ENCODE measurements at places on chromosomes 1 and 21.

GRCh38 chr1:26794391-26794790, 6.6 kb downstream of the PIGV start:
- DNase-seq: no peak

GRCh38 chr1:177525176-177525575, 354.4 kb downstream of the BRINP2 start:
- no peak for DNase-seq

- DNase-seq: no peak
Measured at GRCh38 chr1:52186449-52186848, 44.6 kb downstream of the ZFYVE9 start.

- no peak for DNase-seq
Measured at GRCh38 chr1:167225920-167226319, 5.2 kb downstream of the POU2F1 start.

DNA sequence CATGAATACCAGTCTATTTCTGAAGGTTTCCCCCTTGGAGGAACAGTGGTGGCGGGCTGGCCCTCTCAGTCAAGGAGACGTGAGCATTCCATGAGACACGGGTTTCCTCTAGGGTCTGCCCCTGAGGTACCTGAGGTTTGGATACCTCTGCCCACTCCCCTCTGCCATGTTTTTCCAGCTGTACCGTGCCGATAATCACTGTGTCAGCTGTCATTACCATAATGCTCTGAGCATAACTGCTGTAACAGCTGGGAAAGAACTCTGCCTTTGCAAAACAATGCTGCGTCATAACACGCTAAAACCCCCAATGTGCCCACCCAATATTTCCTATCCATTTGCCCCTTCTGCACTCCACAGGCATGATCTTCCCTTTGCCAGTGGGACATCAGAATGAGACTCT, 425.1 kb downstream of the KIF26B start:
- no peak for DNase-seq

- no peak for DNase-seq
Measured at GRCh38 chr1:240351690-240352089, 260.0 kb downstream of the FMN2 start.

- no peak for DNase-seq
Measured at GRCh38 chr1:202932476-202932875, 5.4 kb upstream of the KLHL12 start.

DNA sequence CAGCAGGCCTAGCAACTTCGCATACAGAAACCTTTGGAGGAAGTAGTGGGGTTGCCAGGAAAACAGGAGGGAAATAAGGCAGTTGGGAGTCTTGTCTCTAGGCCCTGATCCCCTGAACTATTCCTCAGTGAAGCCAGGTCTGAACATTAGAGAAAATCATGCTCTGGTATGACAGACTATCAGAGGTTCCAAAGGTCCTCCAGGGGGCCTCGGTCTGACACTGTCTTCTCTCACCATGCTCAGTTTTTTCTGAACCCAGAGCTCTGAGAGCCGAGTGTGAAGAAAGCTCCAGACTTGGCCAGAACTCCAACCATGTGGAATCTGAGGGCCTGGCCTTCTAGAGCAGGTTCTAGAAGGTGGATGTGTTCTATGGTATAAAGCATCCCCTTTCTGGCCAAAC, 4.0 kb downstream of the TOMM40L start:
- no peak for DNase-seq

DNA sequence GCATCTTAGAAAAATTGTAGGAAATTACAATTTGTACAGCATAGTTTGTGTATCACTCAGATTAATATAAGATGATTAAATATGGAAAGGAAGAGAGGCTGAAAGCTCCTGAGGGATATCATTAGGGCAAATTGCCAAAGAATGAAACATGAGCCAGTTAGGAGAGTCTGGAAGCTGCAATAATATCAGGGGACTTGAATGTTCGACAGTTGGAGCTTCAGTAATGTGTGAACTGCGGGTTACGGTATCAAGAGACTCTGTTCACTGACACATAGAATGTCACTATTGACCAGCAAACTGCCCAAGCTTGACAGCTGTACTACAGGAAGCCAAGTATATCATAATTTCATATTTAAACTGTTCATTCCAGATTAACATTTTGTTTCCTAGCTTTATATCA, 157.2 kb downstream of the DENND1B start:
- no peak for DNase-seq

- no peak for DNase-seq
Measured at GRCh38 chr1:61079898-61080336, 2.4 kb upstream of the NFIA start.

GRCh38 chr1:77407738-77408375, 126.0 kb downstream of the AK5 start:
- DNase-seq: no peak

DNA sequence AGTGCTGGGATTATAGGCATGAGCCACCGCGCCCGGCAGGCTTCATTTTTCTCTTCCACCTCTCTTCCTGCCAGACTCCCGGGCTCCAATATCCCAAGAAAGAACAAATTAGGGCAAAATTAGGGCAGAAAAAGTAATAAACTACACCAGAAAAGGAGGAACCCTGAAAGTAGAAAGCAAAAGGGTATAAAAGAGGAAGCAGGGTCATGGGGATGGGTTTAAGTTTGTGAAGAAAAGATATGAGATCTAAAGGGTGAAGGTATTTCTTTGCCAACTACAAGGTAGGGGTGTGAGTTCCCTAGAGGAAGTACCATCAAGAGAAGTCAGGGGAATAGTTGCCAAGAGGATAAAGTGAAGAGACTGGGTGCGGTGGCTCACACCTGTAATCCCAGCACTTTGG, 9.9 kb downstream of the PTPN22 start:
- no peak for DNase-seq

GRCh38 chr1:206933333-206933945, 11.7 kb upstream of the FCMR start:
- peak; percentile 25 for DNase-seq

DNA sequence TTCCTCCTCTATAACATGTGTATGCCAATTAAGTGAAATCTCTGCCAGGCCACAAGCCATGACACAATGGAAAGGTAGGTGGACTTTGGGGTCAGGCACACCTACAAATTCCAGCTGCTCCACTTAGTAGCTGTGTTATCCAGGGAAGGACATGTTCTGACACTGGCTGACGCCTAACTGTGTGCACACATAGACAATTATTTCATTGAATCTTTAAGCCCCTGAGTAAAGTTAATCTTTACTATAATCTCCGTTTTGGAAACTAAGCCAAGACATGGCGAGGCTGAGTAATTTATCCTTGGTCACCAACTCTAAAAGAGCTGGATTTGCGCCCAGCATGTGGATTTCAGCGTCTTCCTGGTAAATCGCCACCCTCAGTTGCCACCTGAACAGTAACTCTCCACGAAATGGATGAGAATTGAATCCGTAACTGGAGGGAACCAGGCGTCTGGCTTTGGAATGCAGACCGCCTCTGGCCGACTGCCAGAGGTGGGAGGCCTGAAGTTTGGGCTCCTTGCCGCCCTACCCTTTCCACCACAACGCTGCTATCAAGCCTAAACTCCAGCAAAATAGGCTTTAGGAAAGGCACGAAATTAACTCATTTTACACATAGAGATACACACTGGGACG, 888 bp upstream of the SNRPE start:
- no peak for DNase-seq

GRCh38 chr1:147270721-147271120, 28.2 kb downstream of the CHD1L start:
- DNase-seq: no peak

GRCh38 chr1:54584575-54584974, 36.5 kb downstream of the ACOT11 start:
- DNase-seq: no peak

DNA sequence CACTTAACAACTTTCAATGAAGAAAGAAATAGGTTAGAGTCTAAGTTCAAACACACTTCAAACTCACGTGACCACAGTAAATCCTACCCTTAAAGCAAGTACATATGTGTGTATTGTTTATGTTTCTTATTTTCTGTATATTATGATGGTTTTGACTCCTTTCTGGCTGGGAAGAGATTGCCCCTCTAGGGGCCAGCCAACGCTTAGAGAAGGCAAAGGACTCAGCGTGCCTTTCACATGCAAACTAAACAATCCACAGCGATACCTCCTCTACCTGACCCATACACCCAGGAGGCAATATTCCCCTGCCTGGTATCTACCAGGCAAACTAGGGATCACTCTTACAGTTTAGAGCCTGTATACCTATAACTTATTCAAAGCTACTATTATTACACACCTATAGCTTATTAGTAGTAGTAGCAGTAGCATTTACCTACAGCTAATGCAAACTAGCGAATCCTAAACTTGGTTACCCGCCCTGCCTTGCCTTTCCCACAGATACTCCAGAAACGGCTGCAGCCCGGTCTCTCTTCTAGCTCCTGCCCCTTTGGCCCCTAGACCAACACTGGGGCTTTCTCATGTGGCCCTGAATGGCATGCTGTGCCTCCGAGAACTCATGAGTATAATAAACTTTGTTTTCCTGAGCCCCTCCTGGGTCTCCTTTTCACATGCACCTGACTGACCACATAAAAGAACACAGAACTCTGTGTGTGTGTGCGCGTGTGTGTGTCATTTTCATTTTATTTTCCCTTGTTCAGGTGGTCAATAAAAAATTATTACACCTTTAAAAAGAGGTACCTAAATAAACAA, 14.0 kb downstream of the NRIP1 start:
- DNase-seq: no peak

DNA sequence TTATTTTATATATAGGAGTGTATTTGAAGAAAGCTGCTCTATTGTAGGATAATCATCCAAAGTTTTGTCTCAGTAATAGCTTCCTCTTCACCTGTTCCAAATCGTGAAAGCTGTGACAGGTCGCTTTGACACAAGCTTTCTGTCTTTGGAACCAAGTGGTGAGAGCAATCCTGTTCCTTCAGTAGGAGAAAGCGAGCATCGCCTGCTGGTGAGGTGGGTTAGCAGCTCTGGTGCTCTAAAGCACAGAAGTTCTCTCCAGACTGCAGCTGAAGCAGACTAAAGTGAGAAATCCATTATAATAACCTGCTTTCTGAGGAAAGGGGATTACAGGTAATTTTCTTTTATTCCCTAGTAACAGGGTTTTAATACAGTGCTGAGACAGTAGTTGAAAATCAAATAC, 803.8 kb downstream of the ADGRL2 start:
- DNase-seq: no peak

DNA sequence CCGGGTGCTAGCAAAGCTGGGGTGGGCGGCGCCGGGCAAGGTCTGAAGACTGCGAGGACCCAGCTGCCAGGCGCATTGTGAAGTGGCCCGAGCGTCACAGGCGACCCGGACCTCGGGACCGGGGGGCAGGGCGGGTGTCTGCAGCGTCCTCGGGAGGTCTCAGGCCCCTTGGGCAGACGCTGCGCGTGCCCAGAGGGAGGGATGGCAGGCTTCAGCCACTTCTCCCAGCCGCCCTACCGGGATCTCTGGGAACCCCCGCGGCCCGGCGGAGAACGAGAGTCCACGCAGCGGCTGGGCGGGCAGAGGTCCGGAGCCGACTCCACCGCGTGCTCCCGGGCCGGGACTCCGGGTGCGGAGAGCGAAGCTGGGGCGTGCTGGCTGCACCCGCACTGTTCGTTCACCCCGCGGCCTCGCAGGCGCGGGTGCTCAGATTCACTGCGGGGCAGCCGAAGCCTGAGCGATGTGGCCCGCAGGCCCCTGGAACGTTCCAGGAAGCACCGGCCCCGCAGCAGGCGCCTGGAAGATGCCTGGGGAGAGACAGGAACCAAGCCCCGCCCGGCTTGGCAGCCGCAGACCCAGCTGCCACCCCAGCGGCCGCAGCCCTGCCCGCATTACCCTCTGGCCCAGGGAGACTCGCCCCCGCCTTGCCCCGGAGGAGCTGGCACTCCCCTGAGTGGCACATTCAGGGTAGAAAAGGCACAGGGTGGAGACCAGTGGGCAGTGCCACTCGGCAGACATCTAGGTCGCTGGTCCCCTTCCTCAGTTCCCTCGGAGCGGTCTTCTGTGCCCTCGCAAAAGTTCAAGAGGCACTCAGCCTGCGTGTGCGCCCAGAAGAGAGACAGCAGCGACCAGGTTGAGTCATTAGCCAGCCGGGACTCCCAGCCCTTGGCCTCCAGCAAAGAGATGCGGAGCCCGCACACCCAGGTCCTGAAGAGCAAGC, at the start of gene CCDC185:
TSS of gene CCDC185 (plus strand) at position 141 of the 940 bp plus-strand sequence. CDS start at position 202, 61 bp downstream.
- DNase-seq: no peak

GRCh38 chr1:157142201-157142600, 4.0 kb upstream of the ETV3 start:
- DNase-seq: no peak

DNA sequence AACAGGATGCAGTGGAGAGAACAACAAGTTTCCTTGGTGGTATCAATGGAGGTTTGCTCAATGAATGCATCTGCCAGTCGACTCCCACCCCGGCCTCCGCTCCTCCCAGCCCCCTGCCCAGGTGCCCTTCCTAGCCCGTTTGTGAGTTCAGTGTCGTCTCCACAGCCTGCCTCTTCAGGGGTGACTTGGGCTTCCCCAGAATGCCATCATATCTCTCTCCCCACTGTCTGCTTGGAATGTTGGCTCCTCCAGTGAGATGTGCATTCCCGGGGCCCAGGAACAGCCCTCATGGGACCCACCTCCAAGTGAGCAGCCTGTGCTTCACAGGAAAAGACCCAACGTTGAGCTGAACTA, 30.5 kb downstream of the MATN1 start:
- DNase-seq: no peak

DNA sequence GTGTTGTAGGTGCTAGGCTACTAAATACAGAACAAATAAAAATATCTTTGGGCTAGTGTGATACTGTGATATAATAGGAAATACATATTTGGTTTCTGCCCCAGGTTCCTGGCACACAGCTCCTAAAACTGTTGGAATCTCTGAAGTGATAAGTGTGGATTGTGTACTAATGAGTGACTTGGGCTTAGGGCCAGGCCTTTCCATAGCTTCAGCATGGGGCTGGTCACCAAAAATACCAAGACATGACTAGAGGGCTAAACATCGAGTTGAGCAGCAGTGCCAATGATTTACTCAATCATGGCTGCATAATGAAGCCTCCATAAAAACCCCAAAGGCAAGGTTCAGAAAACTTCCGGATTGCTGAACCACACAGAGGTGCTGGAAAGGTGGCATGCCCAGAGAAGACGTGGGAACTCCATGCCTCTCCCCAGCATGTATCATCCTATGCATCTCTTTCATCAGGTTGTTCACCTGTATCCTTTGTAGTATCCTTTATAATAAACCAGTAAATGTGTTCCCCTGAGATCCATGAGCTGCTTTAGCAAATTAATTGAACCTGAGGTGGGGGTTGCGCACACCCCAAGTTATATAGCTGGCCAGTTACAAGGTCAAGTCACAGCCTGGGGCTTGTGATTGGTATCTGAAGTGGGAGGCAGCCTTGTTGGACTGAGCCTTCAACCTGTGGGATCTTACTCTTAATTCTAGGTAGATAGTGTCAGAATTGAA, 51.6 kb downstream of the ZMYM4 start:
- no peak for DNase-seq

Measured in NK-92 treated with Interleukin-12 subunit alpha and Interleukin-12 subunit beta, amount 100 ng/mL, for 24 hours (cell line).